ENCODE measurements at places on chromosomes 12 and 14. TPM values are rescaled to one million over a fixed set of nuclear protein-coding genes. Genes with fewer than 3 reads are reported as not detected.

DNA sequence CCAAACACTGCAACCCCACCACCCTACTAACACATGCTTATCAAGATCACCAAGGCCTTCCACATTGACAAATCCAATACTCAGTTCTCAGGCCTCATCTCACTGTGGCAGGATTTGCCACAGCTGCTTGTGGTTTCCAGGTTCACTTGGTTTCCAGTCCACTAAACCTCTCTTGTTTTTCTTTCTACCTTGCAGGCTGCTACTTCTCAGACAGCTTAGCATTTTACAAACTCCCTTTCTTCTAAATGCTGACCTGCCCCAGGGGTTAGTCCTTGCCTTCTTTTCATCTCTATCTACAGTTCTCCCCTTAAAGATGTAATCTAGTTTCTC lies 84.1 kb downstream of the BCAT1 start:
- peaks cover 11% of the 10 kb centered on the region for H3K36me3 ChIP-seq
- H3K4me1 ChIP-seq: peaks cover 16% of the 10 kb centered on the region
- H3K27me3 ChIP-seq: no peaks in the 10 kb centered on the region
- no peak for DNase-seq
- H3K4me3 ChIP-seq: no peak overlapping the region

DNA sequence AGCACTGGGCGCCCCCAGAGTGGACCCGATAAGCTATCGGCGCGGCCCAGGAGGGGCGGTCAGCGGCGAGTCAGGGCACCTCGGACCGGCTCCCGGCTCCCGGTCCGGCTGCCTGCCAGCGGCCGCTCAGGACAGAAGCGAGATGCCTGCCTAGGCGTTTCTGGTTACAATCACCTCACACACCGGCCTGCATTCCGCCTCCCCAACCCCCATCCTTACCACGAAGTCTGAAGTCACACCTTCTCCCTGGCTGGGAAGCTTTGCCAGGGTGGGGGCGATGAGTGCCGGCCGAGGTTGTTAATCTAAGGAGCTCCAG lies 42.6 kb upstream of the TBX5 start:
- no peaks in the 10 kb centered on the region for H3K4me1 ChIP-seq
- peaks cover 70% of the 10 kb centered on the region for H3K27me3 ChIP-seq

DNA sequence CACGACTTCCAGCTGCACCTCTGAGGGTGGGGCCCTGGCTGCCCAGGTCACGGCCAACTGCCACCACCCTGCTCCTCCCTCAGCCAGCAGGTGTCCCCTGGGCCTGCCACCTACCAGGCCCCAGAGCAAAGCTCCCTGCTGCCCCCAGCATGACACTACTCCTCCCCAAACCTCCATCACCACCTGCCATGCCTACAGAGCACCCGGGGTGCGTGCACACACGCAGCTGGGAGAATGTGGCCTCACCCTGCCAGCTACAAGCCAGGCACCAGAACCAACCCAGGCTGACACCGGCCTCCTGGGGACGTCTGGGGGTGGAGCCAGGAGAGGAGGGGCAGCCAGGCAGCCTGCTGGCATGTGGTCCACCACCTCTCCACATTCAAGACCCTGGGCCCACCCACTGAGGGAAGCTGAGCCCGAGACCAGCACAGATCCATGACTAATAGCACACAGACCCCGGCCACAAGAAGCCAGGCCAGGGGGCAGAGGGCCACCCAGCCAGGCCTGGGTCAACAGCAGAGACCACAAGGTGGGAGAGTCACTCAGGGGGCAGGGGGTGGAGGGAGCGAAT lies 3.4 kb downstream of the JAG2 start:
- H3K4me1 ChIP-seq: peaks cover 10% of the 10 kb centered on the region
- H3K27me3 ChIP-seq: peaks cover 18% of the 10 kb centered on the region
- H3K36me3 ChIP-seq: no peaks in the 10 kb centered on the region
- H3K4me3 ChIP-seq: no peak overlapping the region
- H3K27ac ChIP-seq: no peak overlapping the region

The PTPN6 gene
- total RNA-seq: 397 TPM

DNA sequence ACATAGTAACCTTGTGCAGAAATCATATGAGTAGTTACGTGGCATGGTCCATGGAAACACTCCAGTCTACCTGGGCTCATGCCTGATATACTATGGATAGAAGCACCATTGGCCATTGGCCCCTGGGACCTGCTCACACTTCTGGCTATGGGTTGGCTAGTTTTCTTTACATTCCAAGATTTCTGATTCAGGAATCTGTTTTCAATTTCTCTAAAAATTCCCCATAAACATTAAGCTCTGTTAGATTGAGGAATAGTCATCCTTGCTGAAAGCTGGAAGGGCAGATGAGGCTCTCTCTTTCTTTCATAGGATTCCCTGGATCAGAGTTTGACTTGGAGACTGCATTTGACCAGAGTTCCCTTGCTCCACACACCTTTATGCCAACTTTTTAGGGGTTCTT lies 37.3 kb upstream of the RAP1B start:
- H3K4me3 ChIP-seq: no peak overlapping the region
- no peak overlapping the region for H3K27ac ChIP-seq
- H3K27me3 ChIP-seq: no peaks in the 10 kb centered on the region
- H3K4me1 ChIP-seq: peaks cover 39% of the 10 kb centered on the region
- no peak for DNase-seq

The LMNTD1 gene
- not detected for total RNA-seq
